ENCODE measurements at places on chromosomes 7 and 10.

GRCh38 chr7:101792051-101792681 lies 25.3 kb upstream of the CUX1 start:
- no peak for DNase-seq

GRCh38 chr10:113743594-113743993 lies 7.9 kb upstream of the PLEKHS1 start:
- no peak for DNase-seq

DNA sequence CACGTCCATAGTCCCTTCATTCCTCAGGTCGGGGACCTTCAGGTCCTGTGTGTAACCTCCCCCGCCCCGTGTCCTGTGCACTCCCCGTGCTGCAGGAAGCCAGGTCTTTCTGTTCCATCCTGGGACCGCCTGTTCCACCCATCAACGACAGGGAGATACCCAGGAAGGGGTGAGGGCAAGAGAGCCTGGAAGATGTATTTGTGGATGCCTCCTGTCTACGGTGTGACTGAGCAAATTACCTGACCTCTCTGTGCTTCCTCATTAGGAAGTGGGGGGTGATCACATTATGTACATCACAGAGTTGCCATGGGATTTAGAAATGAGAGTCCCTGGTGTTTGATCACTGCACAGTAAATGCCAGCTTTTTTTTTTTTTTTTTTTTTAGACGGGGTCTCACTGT lies 46.3 kb downstream of the GRID2IP start:
- DNase-seq: no peak

DNA sequence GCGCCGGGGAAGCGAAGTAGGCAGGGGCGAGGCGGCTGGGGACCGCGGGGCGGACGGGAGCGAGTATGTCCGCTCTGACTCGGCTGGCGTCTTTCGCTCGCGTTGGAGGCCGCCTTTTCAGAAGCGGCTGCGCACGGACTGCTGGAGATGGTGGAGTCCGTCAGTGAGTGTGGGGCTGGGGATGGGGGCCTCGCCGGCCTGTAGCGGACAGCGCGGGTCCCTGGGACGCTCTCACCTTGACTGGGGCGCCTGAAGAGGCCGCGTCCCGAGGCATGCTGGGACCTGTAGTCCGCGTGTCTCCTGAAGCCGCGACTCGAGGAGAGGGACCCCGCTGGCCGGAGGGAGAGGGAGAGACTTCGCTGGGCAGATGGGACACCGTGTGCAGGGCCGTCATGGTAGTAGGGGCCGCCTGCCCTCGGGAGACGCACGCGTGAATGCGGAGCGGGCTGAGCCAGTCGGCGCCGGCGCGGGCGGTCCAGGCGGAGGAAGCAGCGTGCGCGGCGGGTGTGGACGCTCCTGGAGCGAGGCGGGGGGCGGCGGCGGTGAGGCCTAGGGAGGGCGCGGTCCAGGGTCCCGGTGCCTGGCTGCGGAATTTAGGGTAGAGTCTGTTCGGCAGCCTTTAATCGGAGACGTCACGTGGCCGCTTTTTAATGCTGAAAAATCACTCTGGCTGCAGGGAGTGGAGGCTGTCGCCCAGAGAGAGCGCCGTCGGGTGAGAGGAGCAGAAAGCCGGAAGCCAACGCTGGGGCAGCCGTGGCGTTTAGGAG lies at the start of gene NDUFB2:
Gene NDUFB2, plus strand, starts transcription at position 29 of the 767 bp plus-strand sequence. Its CDS starts 37 bp downstream, at position 66.
- peak; percentile 79 for DNase-seq

GRCh38 chr7:141071260-141071854 lies 2.5 kb upstream of the TMEM178B start:
- DNase-seq: no peak

GRCh38 chr10:97708976-97709946 lies 4.3 kb upstream of the MARVELD1 start:
- no peak for DNase-seq

DNA sequence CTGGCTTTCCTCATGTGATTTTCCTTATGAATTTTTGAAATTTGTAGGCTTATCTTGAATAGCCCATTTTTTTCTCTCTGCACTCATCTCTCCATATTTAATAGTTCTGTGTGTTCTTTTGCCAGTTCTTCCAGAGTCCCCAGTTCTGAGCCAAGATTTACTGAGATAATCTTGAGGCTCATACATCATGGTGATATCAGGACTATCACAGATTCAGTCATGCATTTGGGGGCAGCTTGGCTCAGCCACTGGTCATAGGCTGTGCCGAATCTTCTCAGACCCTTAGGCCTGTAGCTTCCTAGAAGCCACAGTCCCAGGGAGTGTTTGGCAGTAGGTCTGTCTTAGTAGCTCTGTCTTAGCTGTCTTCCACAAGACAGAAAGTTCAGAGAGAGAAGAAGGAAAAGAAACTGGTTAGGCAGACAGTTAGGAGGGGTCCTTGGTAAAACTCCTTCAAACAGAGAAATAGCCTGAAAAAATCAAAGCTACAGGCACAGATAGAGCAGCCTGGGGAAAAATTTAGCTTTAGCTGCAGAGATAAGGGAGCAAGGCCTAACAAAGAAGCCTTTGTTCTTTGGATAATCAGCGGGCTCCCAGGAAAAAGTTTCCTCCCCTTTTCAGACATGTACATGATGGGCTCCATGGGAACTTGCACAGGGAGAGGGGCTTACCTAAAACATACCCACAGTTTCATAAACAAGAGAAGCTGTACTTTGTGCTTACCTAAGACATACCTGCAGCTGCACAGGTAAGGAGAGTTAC lies 29.1 kb downstream of the FAS start:
- no peak for DNase-seq

DNA sequence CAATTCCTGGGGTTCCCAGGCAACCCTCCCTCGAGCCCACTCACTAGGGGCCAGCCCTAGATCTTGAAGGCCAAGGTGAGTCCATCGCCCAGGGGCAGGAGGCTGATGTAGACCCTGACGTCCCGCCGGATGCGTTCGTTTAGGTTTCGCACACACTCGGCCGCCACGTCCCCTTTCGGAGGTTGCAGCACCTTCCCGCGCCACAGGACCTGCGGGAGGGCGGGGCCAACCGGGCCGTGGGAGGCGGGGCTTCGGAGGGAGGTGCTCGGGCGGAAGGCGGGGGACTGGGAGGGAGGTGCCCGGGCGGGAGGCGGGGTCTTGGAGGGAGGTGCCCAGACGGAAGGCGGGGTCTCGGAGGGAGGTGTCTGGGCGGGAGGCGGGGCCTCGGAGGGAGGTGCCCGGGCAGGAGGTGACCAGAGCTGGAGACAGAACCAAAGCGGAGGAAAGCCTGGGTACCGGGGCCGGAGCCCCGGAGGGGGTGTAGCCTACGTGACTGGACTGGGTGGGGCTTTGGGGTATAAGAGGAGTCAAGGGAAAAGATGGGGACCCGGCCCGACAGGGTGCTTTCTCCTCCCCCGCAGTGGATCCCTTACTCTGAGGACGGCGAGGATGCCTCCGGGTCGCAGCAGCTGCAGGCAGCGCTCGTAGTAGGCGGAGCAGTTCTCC lies 1.6 kb downstream of the COMTD1 start:
- peak; percentile 52 for DNase-seq

DNA sequence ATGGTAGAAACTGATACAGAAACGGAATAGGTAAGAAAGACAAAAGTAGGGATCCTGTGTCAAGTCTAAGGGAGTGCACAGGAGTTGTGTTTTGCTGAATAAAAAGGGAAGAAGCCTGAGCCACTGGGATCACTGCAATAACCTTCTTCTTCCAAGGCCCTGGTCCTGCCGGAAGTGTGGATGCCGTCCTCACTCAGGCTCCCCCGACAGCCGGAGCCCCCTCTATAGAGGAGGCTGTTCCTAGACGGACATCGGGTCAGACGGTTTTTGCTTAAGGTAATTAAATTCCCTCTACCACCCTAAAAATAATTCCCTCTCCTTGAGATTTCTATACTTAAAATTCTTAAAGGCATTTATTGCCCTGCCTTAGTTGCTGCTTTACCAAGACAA lies 566.9 kb downstream of the PTPRN2 start:
- DNase-seq: no peak

GRCh38 chr10:78861529-78862327 lies 207.0 kb upstream of the ZMIZ1 start:
- no peak for DNase-seq

DNA sequence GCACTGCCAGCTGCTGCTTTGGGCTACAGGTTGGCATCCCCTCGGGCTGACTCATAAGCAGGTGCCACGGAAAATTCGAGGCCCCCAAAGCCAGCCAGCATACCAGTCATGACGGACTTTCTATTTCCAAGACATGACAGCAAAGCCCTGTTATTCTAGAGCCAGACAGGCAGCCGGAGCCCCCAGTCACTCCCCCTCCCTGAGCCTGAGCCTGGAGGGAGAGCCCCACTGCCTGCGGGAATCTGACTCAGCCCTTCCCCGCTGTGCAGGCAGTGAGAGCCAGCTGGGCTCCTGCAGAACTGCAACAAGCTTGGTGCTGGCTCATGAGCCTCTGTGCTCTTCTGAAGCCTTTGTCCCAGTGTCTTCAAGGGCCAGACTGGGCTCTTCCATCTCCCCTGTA lies 15.8 kb downstream of the BTBD16 start:
- DNase-seq: no peak

GRCh38 chr7:55130395-55131141 lies 111.8 kb downstream of the EGFR start:
- no peak for DNase-seq

- DNase-seq: no peak
These were observed 5.7 kb downstream of the ARHGAP22 start for GRCh38 chr10:48598936-48599829.

DNA sequence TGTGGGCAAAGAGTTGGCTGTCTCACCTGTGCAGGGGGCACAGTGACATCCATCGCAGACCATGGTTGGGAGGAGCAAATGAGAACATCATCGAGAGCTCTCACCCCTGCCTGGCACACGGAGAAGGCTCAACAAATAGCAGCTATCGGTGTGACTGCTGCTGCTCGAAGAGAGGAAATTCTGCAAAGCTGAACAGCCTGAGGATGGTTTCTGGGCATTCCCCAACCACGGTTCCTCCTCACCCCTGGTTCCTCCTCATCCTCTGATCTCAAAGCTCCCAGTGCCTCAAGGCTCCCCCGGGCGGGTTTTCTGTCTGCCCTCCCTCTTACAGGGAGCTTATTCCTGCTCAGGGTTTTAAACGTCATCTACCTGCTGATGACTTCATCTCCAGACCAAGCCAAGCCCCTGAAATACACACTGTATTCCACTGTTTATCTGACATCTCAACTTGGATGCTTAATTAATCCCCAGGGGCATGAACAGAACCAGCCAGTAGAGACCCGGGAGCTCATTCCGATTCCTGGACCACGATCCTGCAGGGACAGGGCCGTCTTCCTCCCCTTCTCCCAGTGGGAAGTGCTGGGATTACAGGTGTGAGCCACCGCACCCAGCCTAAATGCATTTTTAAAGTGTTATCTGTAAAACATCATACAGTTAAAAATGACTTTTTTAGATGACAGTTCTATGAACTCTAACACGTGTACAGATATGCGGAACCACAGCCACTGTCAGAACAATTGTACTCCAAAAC lies 19.5 kb upstream of the NOM1 start:
- no peak for DNase-seq

DNA sequence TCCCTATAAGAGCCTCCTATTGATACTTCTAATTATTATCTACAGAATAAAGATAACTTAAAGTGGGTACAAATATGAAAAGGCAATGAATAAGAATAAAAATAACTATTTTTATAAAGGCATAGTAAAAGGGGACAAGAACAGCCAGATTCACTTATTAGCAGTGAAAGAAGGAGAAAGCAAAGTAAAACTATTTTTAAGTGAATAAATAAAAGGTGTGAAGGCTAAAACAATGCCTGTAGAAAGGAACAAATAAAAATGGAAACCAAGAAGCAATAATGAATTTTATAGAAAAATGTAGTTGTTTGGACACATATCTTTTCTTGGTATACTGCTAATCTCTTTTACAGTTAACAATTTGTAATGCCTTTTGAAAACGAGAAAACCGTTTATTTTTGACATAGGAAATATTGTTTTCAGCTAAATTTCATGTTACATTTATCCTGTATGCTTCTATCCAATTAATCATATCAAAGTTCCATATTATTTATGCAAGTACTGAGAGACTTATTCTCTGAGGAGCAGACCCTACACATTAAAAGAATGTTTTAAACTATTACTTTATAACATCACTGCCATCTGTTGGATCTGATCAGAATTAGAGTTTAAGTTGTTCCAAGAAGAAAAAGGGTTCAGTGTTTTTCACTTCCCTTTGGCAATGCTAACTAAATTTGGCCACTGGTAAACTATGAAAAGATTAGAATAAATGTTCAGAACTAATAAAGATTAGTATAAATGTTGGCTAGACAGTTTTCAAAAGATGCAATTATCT lies 59.1 kb downstream of the ARMC3 start:
- no peak for DNase-seq

DNA sequence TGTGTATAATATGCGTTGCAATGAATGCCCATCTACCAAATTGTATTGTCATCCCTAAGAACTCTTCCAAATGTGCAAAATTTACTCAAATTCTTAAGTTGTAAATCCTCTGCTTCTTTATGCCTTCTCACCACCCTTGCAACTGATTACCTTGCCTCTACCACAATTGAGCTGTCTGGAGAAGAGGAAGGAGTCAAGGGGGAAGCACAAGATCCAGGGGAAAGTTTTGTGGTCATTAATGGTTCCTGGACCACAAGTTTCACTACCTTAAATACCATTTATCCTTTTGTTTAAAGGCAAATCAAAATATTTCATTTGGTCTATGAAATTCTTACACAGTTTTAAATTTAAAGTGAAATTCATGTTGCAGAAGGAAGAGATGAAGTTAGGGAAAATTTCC lies 16.7 kb downstream of the CRPPA start:
- no peak for DNase-seq

- DNase-seq: no peak
These were observed 7.0 kb upstream of the ALDH18A1 start for GRCh38 chr10:95663496-95663895.

DNA sequence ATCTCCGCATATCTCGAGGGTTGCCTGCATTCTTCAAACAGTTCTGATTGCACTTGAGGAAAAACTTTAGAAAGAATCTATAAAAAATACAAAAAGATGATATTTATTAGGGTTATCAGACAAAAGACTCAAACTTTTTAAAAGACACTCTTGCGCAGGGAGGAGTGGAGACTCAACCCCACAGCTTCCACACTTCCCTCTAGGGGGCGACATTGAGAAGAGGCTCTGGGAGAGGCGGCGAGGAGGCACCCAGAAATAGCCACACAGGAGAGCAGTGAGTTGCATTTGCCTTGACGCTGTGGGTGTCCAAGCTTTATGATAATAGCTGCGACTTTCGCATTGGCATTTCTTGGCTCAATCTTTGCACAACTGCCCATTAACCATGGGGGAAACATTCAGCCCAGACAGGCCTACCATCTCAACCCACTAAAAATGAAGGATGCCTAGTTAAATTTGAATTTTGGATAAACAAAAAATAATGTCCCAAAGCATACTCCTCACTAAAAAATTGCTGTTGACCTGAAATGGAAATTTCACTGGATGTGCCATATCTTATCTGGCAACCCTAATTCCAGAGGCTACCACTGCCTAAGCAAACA lies 86.2 kb downstream of the EBF3 start:
- no peak for DNase-seq

DNA sequence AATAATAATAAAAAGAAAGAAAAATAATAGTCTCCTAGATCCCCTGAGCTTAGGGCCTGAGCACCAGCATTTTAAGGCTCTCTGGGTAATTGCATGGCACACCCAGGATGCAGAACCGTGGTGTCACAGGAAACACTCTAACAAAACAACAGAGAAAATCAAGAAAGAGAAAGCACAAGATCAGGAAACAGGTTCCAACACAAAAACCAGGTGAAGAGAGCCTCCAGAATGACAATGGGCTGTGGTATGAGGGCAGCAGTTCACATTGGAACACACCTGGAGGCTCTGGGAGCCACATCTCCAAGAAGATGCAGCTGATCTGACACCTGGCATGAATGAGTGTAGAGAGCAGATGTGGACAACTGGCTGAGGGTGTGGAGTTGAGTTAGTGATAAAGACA lies 7.1 kb downstream of the MMRN2 start:
- DNase-seq: no peak
